ENCODE measurements at places on chromosomes 5 and 9. TPM values are rescaled to one million over a fixed set of nuclear protein-coding genes. Genes with fewer than 3 reads are reported as not detected.

Gene ADGRV1
- 10.6 TPM for total RNA-seq

Gene TMEFF1
- 0.83 TPM for total RNA-seq

GRCh38 chr5:164013077-164013670, 507.8 kb downstream of the MAT2B start:
- DNase-seq = peak; percentile 32

DNA sequence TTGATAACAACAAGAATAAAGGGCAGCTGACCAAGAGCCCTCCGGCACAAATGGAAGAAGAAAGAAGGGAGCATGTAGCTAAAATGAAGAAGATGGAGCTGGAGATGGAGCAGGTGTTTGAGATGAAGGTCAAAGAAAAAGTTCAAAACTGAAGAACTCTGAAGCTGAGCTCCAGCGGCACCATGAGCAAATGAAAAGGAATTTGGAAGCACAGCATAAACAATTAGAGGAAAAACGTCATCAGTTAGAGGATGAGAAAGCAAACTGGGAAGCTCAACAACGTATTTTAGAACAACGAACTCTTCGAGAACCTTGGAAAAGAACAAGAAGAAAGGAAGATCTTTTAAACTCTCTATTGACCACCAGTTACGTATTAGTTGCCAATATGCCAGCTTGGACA, 100.9 kb downstream of the GABBR2 start:
- peak; percentile 54 for DNase-seq

DNA sequence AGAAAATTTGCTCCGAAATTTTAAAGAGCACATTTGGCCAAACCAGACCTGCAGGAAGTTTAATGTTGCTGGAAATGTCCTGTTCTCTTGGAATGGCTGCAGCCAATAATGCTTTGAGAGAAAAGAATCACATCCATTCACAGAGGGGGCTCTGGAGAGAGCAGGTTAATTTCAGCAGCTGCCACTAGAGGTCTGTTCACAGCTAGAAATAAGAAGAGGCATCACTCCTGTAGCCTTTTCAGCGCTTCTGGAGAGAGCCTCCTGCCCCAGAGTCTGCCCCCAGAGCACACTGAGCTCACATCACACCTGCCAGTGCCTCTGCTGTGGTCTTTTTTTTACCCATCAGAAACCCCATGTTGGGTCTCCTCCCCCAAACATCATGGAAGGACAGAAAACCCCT, 124.8 kb upstream of the RAD23B start:
- no peak for DNase-seq

DNA sequence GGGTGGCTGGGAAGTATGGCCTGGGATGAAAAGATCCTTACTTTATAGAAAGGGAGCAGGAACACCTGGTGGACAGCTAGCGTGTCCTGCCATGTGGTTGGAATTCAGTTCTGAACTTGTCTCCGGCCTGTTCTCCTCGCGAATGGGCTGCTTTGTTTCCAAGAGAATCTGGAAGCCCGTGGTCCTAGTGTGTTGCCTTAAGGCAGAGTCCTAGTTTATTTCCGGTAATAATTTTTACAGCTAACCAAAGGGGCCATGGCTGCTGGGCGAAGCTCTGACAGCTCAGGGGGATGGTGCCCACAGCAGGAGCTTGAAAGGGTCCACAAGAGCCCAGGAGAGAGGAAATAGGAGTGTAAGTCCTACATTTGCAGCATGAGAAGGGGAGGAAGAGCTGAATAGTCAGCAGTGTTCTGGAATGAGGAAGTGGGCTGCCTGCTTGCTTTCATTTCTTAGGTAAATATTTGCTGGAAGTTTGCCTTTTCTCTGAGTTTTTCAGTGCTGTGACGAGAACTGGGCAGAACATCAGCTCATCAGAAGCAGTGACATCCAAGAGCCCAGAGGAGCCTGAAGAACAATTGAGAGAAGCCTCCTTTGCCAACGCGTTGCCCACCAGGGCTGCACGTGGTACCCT, 13.1 kb upstream of the IGFBPL1 start:
- peak; percentile 44 for DNase-seq

- DNase-seq = no peak
Measured at GRCh38 chr5:35485487-35485886, 132.2 kb upstream of the SPEF2 start.
